ENCODE measurements at places on chromosomes 7 and 10.

- no peak for DNase-seq
Observed at GRCh38 chr10:70507966-70508365, 29.4 kb downstream of the PALD1 start.

DNA sequence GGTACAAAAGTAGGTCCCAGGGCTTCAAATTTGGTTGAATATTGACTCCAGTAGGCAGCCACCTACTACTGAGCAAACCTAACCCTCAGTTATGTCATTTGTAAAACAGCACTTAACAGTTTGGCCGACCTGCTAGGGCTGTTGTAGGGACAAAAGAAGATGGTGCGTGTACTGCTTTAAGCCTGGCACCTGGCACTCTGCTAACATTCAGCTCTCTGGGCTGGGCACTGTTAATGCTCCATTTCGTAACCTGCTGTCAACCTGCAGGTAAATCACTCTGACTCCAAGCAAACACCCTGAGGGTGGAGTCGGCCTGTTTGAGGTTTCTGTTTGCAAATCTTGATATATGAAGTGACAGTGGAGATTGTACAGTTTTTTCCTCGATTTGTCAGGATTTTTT, 7.2 kb downstream of the ZKSCAN1 start:
- DNase-seq: no peak

DNA sequence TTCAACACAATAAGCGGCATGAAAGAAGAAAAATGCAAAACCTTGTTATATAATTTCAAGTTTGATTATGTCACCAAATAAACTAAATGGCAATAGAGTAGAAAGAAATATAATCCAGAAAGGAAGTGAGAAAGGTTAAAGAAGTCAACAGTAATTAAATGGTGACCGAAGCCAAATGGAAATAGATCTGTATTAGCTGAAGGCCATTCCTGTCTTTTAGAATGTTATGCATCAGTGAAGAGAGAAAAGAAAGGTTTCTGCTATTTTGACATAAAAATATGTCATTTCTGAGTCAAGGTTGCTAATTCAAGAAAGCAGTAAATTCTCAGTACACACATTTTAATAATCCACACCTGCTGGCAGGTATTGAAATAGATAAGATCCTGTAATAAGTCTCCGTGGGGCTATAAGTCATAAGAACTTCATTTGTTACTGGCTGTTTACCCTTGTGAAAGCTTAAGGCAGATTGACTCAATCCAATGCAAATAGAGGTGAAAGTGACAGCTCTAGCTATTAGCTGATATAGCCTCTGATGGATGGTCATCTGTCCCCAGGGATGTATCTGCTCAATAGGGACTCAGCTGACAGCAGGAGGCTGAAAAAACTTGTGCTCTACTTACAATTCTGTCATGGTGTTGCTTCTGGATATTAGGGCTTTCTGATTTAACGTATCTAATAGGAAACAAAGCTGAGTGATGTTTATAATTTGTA, 152.1 kb downstream of the FZD1 start:
- no peak for DNase-seq

DNA sequence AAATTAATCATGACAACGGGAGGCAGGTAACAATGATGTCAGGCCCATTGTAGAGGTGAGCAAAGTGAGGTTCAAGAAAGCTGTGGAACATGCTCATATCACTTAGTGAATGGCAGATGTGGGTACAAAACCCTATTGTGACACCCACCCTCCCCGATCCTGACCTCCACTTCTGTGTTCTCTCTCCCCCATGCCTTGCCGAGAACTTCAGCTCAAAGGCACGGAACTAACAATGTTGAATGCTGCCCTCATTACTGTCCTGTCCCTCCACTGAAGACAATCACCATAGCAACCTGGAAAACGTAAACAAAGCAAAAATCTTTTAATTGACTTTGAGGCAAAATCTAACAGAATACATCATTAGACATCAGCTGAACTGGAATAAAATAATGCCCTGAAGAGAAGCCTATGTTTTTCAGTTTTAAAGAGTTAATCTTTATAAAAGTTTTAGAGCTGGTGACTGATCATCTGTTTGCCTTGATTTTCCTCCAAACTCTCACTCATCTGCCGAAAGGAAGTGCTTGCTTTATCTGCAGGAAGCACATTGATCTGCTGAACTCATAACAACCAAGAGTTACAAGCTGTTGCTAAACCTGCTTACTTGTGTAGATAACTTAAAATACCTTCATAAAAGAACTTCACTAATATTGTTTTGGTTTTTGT, 133.6 kb downstream of the CUBN start:
- peak; percentile 56 for DNase-seq

- no peak for DNase-seq
Observed at GRCh38 chr7:68439897-68440296, 1158.4 kb upstream of the AUTS2 start.

GRCh38 chr10:97633921-97634320, 621 bp upstream of the MORN4 start:
- DNase-seq: no peak

DNA sequence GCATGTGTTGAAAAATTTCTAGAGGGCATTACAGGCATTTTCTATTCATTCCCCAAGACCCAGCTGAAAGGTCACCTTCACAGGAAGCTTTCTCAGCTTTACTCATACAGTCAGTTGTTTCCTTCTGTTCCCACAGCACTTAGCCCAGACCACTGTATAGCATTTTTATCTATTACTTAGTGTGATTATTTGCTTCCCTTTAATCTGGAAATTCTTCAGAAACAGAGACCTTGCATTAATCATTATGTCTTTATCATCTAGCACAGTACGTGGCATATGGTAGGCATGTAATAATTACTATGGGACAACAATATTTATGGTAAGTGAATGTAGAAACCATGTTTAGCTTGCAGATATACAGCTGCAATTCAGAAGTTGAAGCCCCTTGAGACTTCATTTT, 38.2 kb upstream of the CDK6 start:
- no peak for DNase-seq

DNA sequence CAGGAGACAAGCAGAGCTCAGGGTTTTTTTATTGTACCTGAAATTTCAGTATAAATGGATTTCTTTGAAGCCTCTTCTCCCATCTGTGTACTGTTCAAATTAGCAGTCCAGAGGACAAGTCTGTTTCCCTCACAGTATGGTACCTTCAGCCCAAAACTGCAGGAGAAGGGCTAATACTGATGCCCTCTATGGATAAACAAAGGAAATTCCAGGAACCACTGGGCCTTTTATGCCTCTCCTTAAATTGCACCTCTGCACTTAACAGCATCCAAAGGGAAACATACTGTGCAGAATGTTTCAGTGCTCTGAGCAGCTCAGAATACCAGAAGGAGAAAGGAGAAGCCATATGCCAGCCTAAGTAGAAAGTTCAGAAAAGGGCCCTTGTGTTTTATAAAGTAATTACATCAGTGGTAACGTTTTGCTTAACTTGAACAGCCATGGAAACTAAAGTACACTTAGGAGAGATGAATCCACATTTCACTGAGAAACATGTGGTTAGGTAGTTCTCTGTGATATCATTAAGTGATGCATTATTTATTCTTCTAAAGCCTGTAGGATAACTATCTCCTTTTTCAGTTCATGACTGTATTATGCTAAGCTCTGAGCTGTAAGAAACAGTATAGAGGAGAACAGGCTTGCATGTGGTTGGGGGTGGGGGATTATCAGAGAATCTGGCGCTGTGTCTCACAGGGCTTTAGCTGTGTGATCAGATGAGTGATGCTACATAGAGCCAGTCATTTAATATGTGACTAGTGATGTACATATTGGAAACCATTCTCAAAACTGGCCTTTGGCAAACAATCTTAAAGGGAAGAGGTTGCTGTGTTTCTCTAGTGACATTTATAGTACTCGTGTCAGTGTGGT, 111.3 kb downstream of the POU6F2 start:
- no peak for DNase-seq

GRCh38 chr10:105807935-105808587, 1167.0 kb downstream of the SORCS3 start:
- no peak for DNase-seq

GRCh38 chr10:124627866-124628675, 116.1 kb downstream of the FAM53B start:
- DNase-seq: no peak

GRCh38 chr10:49116509-49117375, 1.4 kb upstream of the VSTM4 start:
- DNase-seq: no peak

GRCh38 chr7:92955081-92955480, 118.7 kb upstream of the CDK6 start:
- DNase-seq: no peak

DNA sequence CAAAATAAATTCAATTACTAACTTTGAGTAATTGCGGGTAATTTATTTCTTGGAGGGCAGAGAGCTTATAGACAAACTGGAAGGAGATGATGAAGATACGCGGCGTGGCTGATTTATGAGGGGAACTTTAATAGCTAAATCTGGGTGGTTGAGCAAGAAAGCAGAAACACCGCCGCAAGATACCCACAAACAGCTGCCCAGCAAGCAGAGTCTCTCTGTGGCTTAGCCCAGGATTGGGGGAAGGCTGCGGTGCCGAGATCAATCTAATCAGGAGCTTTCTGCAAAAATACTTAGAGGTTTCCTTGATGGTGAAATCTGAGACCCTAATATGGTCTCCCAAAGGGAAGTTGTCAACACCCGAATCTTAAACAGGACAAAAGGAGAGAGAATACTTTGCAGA, 94.9 kb upstream of the MGMT start:
- DNase-seq: no peak

DNA sequence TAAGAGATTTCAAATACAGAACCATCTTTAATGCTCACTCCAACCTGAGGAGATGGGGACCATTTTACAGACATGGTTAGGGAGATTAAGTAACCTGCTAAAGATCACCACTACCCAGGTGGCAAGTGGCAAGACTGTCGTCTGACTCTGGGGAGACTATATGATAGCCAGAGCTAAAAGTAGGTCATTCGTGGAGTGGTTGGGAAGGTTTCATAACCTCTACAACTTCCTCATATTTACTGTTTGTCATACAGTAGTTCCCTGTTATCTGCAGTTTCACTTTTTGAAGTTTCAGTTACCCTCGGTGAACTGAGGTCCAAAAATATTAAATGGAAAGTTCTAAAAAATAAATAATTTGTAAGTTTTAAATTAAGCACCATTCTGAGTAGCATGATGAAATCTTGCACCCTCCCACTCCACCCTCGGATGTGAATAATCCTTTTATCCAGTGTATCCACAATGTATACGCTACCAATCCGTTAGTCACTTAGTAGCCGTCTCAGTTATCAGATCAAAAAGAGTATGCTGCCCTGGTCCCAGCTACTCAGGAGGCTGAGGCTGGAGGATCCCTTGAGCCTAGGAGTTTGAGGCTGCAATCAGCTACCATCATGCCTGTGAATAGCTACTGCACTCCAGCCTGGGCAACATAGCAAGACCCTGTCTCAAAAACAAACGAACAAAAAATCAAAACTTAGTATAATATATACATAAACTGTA, 14.9 kb upstream of the LGI1 start:
- DNase-seq: no peak

DNA sequence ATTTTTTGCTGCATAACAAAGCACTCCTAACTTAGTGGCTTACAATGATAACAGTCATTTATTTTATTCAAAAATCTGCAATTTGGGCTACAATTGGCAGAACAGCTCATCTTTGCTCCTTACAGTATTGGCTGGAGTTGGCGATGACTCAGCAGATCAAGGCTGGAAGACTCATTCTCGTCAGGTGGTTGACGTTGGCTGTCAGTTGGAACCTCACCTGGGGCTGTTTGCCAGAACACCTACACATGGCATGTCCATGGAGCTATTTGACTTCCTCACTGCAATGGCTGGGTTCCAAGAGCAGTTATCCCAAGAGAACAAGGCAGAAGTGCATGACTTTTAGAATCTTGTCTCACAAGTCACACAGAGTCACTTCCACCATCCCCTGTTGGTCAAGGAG, 75.1 kb downstream of the NOD1 start:
- DNase-seq: no peak

DNA sequence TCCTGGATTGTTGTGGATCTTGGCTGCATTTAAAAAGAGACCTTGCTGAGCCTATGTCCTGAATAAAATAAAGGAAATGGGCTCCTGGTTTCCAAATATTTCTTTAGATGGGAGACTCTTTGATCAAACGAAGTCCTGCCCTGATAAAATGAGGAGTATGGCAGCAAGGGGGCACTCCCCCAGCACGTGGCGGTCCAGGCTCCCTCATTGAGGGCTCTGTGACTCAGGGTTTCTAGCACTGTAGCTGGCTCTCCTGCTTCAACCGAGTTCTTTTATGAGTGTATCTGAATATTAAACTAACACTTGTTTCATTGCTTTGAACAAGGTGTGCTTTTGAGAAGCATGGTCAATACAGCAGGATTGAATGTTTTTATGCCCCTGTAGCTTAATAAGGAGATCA, 114.2 kb downstream of the AVL9 start:
- no peak for DNase-seq

DNA sequence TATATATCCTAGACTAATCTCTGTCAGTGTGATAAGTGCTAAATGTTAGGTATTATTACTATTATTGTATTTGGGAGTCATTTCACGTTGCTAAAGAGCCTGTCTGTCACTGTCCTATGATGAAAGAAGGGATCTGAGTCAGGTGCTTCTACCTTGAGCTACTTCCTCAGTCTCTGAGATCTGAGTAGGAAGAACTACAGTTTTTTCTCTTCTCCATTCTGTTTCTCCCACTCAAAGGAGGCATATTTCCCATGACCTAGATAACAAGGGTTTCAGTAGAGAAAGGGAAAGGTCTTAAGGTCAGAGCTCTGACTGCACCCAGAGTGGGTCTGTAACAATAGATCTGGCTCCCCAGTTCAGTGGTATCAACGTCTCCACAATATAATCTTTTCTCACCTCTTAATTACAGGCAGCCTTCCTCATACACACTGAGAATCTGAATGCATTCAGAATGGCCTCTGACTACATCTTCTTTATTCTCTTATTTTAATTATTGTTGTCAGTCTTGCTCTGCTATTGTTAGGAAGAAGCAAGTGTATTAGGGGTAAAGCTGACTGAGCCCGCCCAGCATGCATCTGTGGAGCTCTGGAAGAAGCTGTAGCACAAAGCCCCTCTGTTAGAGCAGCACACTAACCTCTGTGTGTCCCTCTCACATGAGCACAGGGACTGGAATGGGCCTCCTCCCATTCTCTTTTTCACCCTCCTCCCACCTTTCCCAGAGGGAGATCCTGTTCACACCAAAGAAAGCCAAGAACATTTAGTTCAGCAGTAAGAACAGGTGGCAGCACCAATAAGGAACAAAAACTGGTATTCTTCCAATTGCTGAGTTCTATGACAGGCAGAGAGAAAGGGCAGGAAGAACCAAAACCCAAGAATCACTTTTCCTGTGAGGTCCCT, 38.1 kb downstream of the USP54 start:
- no peak for DNase-seq

- no peak for DNase-seq
Observed at GRCh38 chr10:90805206-90805605, 52.6 kb downstream of the HTR7 start.

Data from CD4-positive, alpha-beta T cell treated with Interleukin-4 for 4 hours (primary cell).